ENCODE measurements at places on chromosomes 13 and 19. TPM values are rescaled to one million over a fixed set of nuclear protein-coding genes. Genes with fewer than 3 reads are reported as not detected.
A peak's percentile ranks its signal among the peaks of the same experiment; 100 is the strongest.

DNA sequence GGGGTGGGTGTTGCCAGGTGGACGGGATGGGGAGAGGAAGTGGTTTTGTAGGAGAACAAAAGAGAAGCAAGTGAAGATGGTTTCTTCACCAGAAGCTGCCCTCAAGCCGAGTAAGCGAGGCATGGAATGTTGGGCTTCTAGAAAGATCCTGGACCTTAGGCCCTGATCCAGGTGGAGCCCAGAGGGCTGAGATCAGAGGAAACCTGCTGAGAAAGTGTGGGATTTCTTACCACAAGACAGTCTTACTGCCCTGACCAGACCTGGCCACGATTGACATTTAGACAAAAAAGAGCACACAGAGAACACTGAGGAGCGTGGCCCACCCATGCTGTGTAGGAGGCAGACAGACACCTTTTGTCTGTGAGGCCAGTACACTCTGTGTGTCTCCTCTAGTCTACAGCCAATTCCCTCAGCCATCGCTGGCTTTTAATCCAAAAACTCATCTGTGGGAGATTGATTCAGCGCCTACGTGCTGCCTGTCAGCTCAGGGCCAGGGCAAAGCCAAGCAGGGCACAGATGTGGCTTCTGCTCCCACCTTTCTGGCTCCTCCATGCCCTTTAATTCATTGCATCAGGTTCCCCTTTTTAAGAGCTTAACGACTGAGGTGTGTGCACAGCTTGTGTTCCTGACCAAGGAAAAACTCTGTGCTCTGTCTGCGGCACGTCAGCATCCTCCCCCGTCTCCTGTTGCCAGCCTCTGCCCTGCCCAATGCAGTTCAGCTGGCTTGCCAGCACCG lies 123.3 kb downstream of the AKAP11 start:
- DNase-seq: no peak

- DNase-seq: peak; percentile 75
These were observed 7.7 kb downstream of the PNMA8B start for GRCh38 chr19:46487802-46488445.

DNA sequence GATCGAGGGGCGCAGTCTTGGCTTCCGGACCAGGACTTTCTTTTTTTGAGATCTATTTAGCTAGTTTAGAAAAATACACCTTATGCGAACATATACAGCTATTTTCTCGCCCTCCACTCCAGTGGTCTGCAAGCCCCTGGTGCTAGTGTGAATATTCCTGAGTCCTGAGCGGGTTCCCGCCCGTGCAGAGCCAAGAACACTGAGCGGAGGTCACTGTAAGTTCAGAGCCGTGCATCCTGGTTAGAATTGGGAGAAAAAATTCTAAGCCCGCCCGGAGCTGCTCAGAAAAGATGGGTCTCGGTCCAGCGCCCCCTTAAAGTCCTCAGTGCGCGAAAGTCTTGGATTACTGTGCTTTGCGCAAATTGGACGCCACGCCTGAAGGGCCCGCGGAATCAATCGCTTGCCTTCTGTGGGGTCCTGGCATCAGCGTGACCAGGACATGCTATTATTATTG lies 117.7 kb downstream of the KCNRG start:
- DNase-seq: no peak

ATP4A gene
- total RNA-seq: not detected

DNA sequence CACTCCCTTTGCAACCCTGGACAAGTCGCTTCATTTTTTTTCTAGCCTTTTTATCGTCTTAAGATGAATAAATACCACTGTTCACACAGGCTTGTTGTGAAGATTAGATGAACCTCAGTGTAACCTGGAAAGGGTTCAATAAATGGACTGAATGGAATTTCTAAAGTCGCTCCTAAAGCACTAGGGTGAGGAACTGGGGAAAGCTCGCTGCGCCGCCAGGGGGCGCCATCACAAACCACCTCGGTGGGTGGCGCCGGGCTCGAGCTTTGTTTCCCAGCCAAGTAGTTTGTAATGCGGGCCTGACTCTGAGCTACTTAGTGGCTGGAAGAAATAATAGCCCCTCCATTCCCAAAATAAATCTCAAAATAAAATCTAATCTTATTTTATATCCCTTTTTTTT lies 2.2 kb upstream of the CEACAM6 start:
- peak; percentile 71 for DNase-seq
